ENCODE measurements at places on chromosomes 1 and 21.

- no peak for DNase-seq
Measured at GRCh38 chr1:192887426-192887825, 78.6 kb downstream of the RGS2 start.

- no peak for DNase-seq
Measured at GRCh38 chr1:81584398-81584797, 216.3 kb upstream of the ADGRL2 start.

DNA sequence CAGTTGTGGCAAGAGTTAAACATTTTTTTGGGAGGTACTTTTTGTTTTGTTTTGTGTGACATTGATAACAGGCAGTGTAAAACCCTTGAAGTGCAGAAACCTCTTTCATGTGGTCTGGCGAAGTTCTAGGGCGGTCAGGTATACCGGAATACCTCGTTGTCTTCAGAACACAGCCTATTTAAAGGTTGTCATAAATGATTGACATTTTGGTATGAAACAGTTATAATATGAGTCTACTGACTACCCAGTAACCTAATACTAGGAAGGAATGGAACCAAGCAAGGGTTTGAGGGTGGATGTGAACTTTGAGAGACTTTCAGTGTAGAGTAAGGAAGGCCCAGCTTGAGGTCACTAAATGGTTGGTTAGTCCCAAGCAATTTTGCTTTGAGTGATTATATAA lies 40.5 kb downstream of the PATJ start:
- peak; percentile 29 for DNase-seq

DNA sequence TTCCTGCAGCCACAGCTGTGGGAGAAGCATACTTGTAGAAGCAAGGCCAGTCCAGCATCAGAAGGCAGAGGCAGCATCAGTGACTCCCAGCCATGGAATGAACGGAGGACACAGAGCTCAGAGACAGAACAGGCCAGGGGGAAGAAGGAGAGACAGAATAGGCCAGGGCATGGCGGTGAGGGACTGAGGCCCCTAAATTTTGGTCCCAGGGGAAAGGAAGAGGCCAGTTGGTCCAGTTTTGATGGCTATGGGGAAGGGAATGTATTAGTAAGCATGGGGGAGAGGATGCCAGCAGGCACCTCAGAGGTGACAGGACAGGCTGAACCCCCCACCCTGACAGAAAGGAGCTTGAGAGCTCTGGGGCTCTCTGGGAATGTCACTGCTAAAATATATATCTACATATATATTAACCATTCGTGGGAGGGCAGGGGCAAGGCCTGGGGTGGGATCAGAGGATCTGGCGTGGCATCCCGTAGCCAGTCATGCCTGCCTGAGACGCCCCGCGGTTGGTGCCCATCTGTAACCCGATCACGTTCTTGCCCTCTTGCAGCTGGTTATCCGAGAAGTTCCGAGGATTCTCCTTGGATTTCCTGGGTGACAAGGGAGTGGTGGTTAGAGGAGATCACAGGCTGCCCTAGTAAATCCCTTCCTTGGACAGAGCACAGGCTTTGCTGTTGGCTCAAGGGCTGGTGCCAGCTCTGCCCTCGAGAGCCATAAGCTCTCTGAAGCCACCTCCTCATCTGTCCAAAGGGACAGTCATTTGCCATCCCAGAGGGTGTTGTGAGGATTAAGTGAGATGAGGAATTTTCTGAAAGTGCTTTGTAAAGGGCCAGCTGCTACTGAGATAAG lies 6.7 kb downstream of the TAGLN2 start:
- DNase-seq: no peak

GRCh38 chr1:198549866-198550265 lies 9.4 kb upstream of the ATP6V1G3 start:
- DNase-seq: no peak

DNA sequence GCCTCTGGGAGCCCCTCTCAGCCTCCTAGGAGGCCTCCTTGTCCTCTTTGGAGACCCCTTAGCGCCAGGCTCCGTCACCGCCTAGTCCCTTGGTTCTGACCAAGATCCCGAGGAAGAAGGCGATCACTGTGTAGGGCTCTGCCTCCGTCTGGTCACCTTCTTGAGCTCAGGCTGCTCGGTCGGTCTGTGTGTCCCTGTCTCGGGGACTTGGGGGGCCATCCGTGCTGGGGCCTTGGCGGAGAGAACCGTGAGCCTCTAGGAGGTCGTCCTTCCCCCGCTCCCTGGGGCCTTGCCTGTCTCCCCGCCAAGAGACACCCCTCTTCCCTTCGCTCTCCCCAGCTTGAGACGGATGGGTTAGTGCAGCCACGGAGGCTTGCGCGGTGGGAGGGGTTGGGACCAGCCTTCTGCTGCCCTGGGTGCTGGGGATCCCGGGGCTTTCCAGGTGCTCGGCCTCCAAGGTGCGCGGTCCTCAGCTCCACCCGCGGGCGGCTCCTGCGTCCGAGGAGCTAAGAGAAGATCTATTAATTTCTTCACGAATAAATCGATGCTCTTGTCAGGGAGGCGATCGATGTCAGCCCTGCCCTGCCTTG lies 701 bp upstream of the INSRR start:
- no peak for DNase-seq

DNA sequence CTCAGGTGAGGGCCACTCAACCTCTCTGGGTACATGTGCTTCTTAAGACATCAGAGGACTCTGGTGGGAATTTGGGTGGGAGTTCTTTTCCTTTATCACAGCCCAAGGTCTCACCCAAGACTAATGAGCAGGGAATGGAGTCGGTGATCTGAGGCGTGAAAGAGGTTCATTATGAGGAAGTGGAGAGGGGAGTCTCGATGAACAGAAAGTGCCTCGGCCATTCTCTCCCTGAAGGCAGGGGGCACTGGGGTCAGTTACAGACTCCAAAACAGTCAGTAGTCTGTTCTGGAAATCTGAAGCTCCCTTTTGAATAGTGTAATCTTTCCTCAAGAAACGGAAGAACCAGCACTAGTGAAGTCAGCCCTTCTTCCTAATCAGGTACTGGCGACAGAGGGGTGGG lies 36.2 kb downstream of the HSD3B2 start:
- no peak for DNase-seq

Measured in CD4-positive, alpha-beta T cell (primary cell).